Bladder microvascular endothelial cell (primary cell): ENCODE measurements at places on chromosomes 11 and 22. TPM values are rescaled to one million over a fixed set of nuclear protein-coding genes. Genes with fewer than 3 reads are reported as not detected.

The CDC42EP1 gene
- 13.3 and 18.5 TPM in 2 replicates for total RNA-seq

The DBX1 gene
- not detected in 2 replicates for total RNA-seq

The ST14 gene
- 0.06 TPM in 1 of 2 replicates, not detected in the other for total RNA-seq

The GPR83 gene
- total RNA-seq: under 0.01 TPM in 2 replicates

The OR52I2 gene
- not detected in 2 replicates for total RNA-seq

The FRMD8 gene
- 53.9 and 70.9 TPM in 2 replicates for total RNA-seq

The SLC6A5 gene
- not detected in 2 replicates for total RNA-seq

The GRIA4 gene
- not detected in 2 replicates for total RNA-seq

The P2RY6 gene
- not detected in 2 replicates for total RNA-seq

The CLCF1 gene
- 1.9 and 2.7 TPM in 2 replicates for total RNA-seq

The OR8K3 gene
- not detected in 2 replicates for total RNA-seq

The GSTT2B gene
- 1.3 and 7.0 TPM in 2 replicates for total RNA-seq

The SMC1B gene
- total RNA-seq: under 0.01 TPM in 1 of 2 replicates, not detected in the other

The MOV10L1 gene
- 7.9 and 61.9 TPM in 2 replicates for total RNA-seq

The ASCL3 gene
- total RNA-seq: not detected in 2 replicates
